Stimulated activated CD4-positive, alpha-beta T cell treated with anti-CD3 and anti-CD28 coated beads, Interleukin-4, amount 100 ng/mL, for 24 hours (primary cell): ENCODE measurements at places on chromosomes 4 and X.

DNA sequence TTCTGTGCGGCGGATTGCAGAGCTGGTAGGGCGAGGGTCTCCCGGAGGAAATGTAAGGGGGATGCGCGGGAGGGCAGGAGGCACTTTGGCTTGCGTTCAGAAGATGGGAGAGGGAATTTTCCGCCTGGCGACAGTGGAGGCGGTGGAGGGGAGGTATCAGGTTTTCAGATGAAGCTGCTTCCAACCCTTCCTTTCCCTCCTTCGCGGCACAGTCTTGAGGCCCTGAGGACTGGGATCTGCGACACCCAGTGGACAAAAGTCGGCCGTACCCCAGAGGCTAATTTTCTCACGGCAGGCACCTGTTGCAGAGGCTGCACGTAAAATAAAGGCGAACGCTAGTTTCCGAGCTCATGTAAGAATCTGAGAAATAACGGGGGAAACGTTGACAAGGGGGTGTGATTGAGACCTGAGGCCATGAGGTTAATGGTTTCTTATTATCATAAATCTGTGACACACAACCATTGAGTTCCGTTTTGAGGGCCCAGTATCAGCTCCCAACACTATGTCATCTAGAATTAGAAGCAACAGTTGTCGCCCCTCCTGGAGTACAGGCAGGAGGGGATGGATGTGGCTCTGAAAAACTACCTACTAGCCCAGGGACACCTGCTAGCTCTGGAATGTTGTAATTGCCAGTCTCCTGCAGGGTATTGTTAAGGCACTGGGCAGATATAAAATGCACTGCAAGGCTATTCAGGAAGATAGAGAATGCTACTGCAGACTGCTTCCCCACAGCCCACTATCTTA is 1.1 kb downstream of the ZCCHC18 start:
- DNase-seq: peak; percentile 56

- DNase-seq: no peak
Measured at GRCh38 chrX:150869450-150869849, 29.0 kb downstream of the CD99L2 start.

GRCh38 chr4:74023709-74024108 is 14.8 kb downstream of the CXCL3 start:
- DNase-seq: no peak

GRCh38 chr4:66565801-66566200 is 895.5 kb upstream of the EPHA5 start:
- DNase-seq: no peak

DNA sequence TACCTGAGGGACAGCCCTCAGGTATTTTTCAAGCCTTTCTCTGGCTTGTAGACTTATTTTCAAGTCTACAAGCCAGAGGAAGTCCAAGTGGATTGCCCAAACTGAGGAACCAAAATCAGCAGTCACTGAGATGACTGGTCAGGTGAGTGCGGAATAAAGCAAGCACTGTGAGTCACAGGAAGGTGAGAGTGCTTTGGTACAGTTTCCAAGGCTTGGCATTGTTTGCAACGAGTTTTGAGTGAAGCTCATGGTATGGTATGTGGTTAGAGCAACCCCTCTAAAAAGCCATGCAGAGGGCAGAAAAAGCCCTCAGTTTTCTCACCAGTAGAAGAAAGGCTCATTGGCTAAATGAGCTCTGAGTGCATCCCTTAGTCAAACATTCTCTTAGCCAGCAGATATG is 112.8 kb upstream of the EOLA2 start:
- no peak for DNase-seq

DNA sequence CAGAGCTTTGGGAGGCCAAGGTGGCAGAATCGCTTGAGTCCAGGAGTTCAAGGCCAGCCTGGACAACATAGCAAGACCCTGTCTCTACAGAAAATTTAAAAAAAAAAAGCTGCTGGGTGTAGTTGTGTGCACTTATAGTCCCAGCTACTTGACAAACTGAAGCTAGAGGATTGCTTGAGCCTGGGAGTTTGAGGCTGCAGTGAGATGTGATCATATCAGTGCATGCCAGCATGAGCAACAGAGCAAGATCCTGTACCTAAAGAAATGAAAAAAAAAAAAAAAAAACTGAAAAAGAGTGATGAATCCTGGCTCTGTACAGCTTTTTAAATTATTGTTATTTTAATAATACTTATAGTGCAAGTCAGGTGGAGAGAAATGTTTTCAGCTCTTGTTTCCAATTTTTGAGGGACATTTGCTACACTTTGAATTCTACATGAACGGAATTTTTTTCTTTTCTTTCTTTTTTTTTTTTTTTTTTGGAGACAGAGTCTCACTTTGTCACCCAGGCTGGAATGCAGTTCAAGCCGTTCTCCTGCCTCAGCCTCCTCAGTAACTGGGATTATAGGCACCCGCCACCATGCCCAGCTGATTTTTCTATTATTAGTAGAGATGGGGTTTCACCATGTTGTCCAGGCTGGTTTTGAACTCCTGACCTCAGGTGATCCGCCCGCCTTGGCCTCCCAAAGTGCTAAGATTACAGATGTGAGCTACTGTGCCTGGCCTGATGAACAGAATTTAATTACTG is 215.6 kb downstream of the FSTL5 start:
- DNase-seq: no peak

DNA sequence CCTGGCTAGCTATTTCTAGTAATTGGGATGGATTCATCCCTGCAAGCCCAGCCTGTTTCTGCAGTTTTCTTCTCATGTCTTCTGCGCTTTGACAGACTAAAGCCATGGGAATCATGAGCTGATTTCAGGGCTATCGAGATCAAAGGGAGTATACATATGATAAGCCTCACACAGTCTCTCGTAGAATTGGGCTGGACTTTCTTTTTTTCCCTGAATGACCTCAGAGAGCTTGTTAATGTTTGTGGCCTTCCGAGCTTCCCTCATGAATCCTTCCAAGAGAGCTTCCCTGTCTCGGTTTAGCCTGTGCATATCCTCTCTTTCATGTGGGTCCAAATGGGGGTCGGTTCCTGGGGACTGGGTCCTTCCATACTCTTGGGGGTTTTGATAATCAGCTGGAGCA is 130.3 kb downstream of the ADRA2C start:
- DNase-seq: no peak

DNA sequence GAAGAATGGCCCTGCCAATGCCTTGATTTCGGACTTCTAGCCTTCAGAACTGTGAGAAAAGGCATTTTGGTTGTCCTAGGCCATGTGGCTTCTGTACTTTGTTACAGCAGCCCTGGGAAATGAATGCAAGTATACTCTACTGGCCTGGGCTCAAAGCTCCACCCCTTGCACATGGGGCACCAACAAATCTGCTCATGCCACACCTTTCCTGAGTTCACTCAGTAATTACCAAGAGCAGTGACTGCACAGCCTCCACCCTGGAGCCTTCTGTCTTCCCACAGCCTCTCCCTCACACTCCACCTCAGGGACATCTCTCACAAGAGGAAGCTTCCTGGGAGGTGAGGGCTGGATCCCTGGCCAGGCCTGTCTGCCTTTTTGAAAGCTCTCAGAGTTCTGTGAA is 29.1 kb upstream of the GAB1 start:
- DNase-seq: no peak

DNA sequence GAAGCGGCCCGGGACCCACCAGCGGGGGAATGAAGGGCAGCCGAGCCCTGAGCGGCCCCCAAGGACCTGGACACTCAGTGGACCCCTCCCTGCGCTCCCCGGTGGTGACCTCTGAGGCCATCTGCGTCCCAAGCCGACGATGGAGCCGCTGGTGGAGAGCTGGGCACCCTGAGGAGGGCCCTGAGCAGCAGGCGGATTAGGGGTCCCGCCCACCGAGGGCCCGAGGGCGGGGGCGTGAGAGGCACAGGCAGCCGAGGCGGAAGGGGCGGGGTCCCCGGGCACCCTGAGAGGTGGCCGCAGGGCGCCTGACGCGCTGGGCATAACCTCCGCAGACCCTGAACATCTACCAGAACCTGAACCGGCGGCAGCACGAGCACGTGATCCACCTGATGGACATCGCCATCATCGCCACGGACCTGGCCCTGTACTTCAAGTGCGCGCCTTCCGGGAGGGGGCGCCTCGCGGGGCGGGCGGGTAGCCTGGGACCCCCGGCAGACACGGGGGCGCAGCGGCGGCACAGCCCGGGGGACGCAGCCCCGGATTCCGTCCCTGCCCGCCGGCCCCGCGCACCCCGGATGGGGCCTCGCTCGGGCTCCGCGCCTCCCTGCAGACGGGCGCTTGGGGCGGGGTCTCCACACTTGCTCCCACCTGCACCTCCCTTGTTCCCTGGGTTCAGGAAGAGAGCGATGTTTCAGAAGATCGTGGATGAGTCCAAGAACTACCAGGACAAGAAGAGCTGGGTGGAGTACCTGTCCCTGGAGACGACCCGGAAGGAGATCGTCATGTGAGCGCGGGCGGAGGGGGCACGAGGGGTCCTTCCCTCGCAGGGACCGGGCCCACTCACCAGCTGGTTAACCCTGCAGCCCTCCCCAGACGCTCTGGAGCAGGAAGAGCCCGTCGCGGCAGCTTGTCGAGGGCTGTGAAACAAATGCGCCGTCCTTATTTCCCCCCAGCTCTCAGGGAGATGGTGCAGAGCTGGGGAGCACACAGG is 10.3 kb downstream of the ATP5ME start:
- DNase-seq: peak; percentile 74

DNA sequence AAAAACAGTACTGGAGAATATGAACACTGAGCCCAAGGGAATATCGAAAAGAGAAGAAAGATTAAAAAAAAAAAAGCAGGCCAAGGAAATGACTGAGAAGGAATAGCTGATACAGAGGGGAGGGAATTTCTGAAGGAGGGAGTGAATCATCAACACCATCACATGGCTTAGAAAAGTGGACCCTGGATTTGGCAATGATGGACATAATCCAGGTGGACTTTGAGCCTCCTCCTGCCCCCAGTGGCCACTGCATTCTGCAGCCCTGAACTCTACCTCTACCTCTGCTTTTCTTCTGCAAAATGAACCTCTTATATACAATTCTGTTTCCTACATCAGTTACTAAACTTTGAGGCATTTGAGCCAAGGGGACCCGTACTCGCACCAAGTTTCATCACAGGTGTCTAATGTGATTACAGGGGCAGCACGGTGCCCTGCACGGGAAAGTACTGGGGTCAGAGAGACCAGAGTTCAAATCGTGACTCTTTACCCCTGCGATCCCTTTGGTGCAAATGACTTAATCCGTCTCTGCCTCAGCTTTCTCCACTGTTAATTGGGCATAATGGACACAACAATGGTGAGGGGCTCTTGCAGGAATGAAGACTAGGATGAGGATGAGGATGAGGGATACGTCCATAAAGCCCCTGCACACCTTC is 1.1 kb downstream of the OCIAD2 start:
- no peak for DNase-seq

GRCh38 chrX:115491766-115492165 is 69.2 kb upstream of the PLS3 start:
- DNase-seq: no peak

DNA sequence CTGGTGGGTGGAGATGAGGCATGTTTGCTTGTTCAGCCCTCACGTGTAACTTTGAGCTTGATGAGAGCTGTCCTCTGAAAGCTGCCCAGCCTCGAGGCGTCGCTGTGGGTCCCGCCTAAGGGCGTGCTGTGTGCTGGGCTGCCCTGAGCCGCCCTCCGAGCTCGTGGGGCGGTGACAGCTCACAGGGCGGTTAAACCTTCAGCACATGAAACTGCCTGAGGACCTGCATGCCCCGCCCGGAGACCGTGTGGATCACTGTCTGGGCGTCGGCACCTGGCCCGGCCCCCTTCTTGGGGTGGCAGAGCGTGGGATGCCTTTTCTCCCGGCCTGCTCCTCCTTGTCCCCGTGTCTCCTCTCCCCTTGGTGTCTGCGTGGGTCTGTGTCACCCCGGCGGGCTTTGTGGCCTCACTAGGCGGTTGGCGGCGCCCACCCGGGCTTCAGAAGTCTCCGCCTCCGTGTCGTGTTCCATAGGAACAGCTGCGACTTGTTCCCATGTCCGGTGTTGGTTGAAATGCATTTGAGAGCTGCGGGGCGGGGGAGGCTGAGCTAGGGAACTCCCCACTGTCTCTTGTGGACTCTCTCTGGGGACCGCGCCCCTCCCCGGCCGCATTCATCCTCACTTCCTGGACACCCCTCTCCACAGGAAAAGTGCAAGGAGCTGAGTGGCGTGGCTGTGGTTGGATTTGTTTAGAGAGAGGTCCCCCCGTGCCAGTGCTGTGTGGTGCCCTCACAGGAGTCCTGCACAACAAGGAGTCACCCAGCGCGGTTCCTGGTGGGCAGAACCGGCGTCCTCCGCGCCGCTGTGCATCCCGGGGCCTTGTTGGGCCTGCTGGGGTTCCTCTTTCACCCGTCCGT is 6.8 kb downstream of the AKAP17A start:
- DNase-seq: no peak

DNA sequence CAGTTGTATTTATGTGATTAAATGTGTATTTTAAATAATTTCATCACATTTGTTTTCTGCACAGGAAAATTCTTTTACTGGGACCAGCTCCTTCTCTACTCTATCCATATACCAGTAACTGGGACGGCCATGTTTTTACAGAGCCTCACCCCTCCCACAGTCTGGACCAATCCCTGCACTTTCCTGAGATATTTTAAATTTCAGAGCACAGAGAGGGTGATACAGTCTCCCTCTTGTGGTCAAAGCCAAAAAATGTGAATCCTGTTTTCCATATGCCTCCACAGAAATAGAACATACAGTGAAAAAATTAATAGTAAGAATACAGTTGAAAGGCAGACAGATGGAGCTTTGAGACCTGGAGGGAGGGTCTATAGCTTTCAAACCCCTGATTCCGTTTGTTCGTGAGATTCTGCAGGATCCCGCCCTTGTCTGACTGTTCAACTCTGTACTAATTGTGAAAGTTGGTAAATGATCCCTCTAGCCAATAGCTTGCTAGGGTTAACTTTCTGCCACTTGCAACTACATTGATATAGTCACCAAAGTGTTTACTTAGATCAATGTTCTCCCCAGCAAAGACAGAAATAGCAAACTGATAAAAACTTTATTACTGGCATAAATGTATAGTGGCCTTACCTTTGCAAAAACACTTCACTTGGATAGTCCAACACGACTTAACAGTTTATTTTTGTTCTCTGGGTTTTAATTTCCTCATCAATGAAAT is 172.2 kb downstream of the PPARGC1A start:
- no peak for DNase-seq

DNA sequence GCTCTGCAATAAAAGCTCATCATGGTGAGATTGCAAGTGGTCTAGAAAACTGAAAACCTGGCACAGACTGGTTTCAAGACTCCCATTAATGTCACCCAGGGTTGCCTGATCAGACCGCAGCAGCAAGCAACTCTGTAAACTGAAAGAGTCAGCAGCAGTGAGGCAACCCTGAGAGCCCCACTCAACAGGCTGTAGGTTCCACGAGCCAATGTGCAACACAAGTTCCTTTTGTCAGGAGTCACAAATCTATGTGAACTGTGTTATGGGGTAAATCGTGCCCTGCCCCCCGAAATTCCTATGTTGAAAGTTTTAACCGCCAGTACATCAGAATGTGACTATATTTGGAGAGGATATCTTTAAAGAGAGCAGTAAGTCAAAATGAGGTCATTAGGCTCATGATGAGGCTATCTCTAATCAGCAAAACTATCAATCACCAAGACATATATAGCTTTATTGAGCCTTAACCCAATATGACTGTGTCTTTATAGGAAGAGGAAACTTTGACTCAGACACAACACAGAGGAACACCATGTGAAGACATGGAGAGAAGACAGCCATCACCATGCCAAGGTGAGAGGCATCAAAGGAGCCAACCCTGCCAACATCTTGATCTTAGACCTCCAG is 94.0 kb downstream of the FBXO8 start:
- no peak for DNase-seq
